NCI-H345 (cell line): ENCODE measurements at places on chromosomes 6 and 20.

DNA sequence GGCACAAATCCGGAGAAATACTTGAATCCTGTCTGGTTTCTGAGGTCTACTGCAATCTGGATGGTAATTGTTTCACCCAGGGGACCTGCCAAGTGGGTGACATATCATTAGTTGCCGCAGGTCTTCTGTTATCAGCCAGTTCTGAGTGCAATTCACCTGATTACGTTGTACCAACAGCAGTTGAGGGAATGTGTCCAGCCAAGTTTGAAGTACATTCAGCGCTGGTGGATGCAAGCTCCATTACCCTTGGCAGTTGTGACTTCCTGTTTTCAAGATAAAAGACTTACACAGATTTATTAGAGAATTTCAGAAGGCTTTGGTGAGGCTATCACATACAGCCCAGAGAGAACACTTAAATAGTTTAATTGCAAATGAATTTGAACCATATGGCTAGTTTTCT lies 42.8 kb downstream of the FNDC1 start:
- DNase-seq: peak; percentile 84

GRCh38 chr20:6120491-6120988 lies 2.3 kb downstream of the FERMT1 start:
- DNase-seq: no peak

- DNase-seq: no peak
Observed at GRCh38 chr6:12717356-12717755, 789 bp downstream of the PHACTR1 start.

DNA sequence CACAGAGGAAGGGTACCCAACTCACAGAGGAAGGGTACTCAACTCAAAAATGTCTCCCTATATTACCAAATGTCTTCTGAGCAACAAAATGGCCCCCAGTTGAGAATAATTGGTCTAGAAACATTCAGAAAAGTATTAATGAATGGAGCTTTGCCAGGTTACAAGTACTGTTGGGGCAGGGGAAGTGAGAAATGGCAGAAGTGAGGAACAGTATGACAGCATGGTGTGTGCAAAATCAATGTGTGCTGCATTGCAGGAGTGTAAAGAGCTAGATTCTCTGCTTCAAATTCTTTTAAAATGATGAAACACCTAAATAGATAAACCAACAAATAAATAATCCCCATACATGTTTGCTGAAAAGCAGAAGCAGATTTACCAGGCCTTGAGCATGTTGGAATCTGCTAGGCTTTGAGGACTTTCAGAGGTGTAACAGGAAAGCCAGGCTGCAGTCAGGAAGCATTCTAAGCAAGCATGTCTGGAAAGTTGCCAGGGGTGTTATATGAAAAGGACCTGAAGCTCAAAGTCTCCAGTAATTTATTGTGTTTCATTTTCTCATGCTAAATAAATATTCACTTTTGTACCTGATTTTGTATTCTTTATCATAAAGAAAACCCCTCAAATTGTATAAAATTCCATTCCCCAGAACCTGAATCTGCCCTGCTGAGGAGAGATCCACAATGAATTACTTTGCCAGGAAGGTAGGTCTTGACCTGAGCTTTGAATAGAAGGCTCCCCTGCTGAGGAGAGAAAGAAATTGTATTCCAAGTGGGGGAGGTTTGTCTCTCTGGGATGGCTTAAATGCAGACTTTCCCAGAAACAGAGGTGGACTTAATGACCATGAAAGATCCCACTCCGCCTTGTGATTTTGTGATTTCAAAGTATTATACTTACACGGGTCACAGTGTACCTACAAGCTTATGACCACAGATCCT lies 265.0 kb upstream of the MARCKS start:
- peak; percentile 63 for DNase-seq

GRCh38 chr6:6590530-6590929 lies 2.0 kb downstream of the LY86 start:
- DNase-seq: no peak

DNA sequence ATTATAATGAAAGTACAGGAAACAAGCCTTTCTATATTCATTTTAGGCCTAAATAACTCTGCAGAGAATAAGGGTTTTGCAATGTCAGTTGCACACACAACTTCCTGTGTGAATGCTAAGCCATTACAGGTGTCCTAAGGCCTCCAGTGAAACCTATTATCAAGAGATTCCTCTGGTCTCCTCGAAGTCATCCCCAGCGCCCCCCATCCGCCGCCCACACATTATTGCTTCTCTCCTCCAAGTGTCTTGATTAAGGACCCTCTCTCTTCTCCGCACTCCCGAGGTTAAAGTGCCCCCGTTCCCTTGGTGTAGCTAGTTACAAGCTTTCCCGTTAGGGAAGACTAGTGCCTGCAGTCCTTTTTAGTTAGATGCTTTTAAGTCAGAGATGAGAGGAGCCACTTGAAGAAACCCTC lies 1.3 kb downstream of the HIVEP2 start:
- DNase-seq: no peak

DNA sequence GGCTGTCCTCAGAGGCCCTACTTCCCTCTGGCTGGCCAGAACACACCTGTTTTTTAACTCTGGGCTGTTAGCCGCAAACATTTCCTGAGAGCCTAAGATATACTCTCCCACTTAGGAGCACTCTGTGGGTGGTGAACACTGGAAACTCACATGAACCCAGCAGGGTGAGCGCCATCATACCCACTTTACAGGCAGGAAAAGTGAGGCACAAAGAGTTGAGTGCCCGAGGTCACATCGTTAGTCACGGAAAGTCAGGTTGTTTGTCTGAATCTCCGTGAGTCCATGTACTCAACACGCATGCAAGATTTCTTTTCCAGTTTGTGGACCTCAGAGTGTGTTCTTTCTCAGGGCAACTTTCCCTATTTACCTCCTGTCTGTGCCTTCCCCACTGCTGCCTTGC lies 1.9 kb downstream of the BAK1 start:
- DNase-seq: no peak

DNA sequence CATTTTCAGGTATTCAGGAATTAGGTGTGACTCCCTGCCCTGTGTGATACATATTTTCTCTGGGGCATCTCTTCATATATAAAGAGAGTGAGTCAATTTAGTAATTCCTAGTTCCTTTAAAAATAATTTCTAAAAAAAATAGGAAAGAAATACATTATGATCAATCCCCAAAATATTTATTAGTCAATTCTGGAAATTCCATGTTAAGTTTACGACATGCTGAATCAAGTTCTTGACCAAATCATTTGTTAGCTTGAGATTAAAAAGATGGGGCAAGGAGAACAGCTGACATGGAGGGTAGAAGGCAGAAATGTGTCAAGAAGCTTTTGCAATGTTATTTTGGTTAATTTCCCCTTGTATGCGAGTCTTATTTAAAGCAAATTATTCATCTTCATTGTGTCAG lies 22.7 kb upstream of the PRDM1 start:
- DNase-seq: no peak

- no peak for DNase-seq
Observed at GRCh38 chr6:145022199-145022796, 713.0 kb downstream of the EPM2A start.
